Hepatic stellate cell (primary cell): ENCODE measurements at places on chromosomes 4 and X.
A peak's percentile ranks its signal among the peaks of the same experiment; 100 is the strongest.

DNA sequence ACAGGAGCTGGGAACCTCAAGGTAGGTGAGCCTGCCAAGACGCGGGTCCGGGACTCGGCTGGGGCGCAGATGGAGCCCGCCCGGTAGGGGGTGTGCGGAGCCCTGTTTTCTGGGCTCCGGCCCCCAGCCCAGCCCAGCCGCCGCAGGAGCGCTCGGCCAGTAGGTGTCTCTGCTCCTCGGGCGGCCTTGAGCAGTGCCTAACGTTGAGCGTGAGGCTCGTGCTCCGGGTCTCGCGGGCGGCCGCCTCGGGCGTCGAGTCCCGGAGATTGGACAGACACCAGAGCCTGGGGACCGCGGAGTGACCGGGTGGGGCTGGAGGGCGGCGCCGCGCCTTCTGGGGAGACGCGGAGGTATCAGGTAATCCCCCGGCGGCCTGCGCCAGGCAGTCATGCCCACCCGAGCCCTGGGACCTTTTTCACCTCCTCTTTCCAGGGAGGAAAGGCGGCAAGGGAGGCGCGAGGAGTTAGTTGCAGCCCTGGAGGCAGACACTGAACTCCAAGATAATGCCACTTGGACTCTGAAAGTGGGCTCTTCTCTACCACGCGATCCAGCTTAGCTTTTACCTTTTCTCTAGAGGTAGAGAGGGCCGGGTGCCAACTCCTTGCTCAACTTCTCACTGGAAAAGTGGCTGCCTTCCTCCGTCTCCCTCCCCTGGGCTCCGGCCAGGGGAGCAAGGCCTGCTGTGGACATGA, 14.5 kb upstream of the FGG start:
- DNase-seq, result peak; percentile 7

GRCh38 chrX:123590842-123591486, 141.9 kb downstream of the THOC2 start:
- DNase-seq, result peak; percentile 1

- no peak for DNase-seq
Measured at GRCh38 chr4:80259012-80259411, 7.5 kb upstream of the FGF5 start.

DNA sequence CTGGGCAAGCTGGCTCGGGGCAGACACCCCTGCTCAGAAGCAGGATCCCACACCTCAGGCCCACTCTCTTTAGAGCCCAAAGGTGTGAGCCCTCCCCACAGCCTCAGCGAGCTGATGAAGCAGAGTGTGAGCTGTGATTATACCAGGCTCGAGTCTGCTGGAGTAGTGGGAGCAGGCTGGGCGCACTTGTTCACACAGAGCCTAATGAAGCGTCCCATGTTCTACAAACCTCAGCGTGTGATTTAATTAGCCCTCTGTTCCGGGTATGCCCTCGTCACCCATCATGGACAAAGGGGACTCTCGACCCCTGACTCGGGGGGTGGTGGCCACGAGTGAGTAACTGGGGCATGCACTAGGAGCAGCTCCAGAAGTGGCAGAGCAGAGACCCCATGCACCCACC, 62.3 kb downstream of the PPP2R2C start:
- no peak for DNase-seq

DNA sequence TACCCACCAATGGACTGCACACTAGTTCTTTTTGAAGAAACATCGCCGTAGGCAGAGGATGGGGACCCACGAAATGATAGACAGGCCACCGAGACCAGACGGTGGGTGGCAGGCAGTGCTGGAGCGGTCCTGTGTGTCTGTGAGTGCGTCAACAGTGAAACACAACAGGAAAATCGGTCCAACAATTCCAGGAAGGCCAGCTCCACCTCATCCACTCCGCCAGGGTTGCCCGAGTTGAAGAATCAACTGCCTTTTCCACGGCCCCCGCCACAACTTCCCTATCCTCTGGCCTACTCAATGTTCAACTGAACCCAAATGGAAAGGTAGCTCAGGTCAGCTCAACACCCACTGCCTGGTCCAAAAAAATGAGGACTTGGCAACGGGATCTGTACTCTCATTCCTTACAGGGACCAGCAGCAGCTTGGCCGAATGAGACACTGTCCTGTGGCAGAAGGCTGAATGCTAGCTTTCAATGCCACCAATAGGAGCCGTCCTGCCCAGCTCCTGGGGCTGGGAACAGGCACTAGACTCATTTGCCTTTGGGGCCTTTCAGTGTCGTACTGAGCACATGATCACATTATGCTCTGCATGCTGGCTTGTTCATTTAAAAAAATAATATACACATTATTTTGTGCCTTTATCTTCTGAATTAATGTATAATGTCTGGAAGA, 43.5 kb downstream of the MID1 start:
- DNase-seq, result no peak

GRCh38 chr4:961351-962230, 11.8 kb downstream of the DGKQ start:
- no peak for DNase-seq

- no peak for DNase-seq
Measured at GRCh38 chr4:84957514-84958420, 8.7 kb downstream of the WDFY3 start.

- DNase-seq, result no peak
Measured at GRCh38 chrX:119885554-119886428, 9.9 kb upstream of the AKAP14 start.

DNA sequence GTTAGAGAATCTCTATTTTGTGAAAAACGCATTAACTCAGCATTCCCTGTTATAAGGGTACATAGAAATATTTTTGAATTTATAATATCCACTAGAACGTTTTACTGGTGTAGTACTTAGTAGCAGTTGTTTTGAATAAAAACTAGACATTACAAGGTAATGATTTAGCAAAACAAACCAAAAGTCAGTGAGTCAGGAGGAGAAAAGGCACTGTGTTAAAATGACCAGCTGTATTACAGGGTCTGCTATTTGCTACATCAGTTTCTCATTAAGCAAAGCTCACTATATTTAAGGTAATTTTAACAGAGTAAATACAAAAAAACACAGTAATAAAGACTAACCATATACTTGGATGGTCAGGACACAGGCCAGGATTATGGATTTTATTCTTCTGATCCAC, 152.8 kb downstream of the RASL11B start:
- no peak for DNase-seq

DNA sequence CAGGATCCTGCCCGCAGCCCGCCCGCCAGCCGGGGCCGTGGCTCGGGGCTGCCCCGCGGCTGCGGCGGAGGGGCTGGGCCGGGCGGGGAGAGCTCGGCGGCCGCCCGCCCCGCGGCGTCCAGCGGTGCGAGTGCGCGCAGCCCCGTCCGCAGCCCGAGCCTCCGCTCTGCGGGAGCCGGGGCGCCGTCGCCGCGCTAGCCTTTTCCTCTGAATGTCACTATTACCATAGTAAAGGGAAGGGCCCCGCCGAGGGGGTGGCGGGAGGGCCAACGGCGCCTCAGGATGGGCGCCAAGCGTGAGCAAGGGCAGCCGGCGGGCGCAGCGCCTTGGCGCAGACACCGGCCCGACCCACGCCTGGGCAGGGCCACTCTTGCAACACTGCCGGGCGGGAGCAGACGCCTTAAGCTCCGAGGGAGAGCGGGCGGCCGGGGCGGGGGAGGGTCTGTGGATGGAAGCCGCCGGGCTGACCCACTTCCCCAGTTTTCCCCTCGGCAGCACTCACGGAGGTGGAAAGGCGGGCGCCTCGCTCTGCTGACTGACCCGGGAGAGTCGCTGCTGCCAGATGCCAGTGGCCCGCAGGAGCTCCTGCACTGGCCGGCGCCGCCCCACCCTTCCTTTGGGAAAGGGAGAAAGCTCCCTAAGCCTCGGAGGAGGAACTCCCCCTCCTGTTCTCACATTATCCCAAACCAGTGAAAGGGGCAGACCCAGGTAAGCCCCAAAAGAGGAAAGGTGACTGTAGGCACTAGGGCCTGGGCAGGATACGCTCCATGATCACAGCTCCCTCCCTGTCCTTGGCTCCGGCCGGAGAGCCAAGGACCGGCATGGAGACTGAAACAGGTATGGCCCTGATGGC, 329.4 kb downstream of the HNRNPD start:
- DNase-seq, result peak; percentile 4

DNA sequence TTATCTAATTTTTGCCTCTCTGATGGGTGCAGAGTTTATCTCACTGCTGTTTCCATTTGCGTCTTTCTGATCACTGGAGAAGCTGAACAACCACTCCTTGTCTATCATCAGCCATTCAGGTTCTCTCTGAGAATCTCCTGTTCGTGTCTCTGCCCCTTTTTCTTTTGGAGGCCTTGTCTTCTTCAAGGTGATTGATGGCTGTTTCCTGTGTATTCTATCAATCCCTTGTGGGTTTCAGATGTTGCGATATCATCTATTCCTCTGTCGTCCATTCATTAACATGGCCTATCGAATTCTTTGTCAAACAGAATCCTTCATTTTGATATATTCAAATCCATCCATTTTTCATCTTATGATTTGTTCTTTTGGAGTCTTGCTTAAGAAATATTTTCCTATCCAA, 100.3 kb downstream of the FAM53A start:
- DNase-seq, result no peak

DNA sequence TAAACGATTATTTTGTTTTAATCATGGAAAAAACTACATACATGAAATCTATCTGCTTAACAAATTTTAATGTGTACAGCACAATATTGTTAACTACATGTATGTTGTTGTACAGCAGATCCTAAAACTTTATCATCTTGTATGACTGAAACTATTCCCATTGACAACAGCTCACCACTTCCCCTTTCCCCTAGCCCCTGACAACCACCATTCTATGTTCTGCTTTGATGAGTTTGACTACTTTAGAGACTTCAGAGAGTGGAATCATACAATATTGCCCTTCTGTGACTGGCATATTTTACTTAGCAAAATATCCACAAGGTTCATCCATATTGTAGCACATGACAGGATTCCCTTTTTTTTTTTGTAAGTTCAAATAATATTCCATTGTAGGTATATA, 185.9 kb downstream of the CFAP299 start:
- no peak for DNase-seq

DNA sequence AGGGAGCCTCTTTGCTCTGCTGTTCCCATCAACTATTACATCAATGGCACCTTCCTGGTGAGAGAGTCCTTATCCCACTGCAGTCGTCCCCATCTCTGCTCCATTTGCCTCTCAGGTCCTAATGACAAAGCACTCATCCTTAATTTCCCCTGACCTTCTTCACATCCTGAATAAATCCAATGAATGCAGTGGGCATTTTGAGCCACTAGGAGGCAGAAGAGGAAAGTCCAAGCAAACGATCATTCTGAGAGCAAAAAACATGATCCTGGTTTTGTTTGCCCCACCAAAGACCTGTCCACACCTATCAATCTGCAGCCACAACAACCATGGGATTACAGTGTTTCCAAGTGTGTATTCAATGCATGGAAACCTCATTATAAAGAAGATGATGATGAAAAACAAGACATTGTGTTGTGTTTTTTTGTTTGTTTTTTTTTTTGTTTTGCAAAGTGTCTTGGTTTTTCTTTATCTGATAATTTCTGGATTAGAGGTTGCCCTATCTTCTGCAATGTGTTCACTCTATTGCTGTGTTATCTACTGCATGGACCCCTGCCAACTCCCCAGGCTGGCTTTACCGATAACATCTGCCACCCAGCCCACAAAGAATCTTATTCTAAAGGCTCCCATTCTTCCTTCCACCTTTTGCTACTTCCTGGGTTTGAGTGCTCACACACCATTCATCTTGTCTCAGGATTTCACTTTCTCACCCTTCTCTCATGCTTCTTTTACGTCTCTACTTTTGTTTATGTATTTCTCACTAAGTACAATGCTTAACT, 207.2 kb downstream of the NLGN4X start:
- no peak for DNase-seq

DNA sequence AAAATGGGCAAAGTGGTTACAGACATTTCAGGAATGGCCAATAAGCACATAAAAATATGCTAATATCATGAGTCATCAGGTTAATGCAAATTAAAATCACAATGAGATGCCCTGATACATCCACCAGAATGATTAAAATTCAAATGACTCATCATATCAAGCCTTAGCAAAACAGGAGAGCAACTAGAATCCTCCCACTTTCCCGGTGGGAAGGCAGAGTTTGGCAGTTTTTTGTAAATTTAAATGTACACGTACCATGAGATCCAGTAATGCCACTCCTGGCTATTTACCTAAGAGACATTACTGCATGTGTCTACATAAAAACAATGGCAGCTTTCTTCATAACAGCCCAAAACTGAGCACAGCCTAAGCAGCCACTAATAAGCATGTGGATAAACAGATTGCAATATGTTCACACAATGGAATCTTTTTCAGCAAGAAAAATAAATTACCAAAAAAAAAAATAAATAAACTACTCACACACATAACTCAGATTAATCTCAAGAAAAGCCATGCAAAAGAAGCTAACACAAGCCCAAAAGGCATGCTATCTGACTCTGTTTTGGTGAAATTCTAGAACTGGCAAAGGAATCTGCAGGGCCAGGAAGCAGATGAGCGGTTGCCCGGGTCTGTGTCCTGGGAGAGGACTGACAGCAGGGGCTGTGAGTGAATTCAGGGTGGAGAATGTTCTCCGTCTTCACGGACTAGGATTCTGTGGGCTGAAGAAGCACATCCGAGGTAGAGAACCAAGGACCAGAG, 48.8 kb downstream of the AFAP1 start:
- DNase-seq, result peak; percentile 62

DNA sequence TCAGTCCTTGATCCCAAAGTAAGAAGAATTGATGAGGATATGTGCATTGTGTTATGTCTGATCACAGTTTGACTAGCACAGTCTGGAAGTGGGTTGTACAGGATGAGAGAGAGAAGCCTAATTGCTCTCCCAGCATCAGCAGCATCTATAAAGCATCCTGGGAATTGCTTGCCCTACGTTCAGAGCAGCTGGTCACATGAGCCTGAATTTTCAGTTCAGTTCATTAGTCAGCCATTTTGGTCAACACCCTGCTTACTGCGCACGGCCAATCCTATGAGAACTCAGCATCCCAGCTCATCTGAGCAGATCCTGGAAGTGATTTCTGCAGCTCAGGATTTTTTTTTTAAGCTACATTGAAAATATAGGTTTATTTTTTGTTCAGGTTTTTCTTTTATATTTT, at the start of gene RUFY3:
TSS of gene RUFY3 (plus strand) at position 218 of the 400 bp plus-strand sequence. CDS start 610 bp downstream, outside the sequence.
- peak; percentile 74 for DNase-seq

DNA sequence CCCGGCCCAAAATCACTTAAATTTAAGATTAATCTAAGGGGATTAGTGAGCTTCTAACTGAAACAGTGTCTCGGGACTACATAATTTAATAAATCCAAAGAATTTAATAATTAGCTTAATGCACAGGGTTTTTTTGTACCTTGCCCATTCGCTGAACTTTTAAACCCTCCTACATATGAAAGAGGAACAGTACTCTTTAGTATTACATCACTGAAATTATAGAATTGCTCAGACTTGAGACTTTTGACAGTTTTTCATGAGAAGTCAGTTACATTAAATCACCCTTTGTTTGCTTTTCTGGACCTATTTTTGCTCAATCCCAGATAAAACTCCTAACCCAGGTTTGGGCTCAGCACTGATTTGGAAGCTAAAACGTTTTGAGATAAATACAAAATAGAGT, 2.4 kb upstream of the TADA2B start:
- DNase-seq, result no peak

GRCh38 chrX:49226946-49227345, 6.2 kb downstream of the CACNA1F start:
- no peak for DNase-seq

- no peak for DNase-seq
Measured at GRCh38 chr4:67550451-67550850, 5.1 kb upstream of the CENPC start.
